ENCODE measurements at places on chromosomes 4 and X.

DNA sequence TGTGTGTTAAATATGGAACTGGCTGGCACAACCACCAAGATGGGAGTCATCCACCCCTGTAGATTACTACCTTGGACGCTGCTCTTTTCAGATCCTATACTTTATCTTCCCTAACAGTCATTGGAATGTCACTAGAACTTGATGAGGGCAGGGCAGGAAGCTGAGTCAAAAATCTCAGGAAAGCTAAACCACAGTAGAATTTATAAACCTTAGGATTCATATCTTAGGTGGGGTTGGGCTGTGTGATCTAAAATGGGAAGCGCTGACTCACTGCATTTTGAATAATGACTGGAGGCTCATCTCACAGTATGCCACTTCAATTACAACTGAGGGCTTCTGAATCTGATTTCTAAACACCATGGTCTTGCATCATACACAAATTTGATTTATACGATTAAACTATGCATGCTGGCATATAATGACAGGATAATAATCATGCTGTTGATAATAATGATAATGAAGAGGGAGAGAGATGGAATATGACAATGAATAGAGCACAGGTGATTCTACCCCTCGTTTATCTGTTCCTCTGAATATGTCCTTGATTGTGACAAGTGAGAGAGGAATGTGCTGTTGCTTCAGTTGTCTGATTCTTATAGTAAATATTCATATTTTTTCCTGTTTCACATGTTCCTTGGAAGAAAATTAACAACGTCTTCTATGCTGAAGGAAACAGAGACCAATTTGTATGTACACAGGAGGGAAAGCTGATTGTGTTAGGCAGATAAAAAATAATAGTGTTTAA is 270.3 kb upstream of the HS3ST1 start:
- peak; percentile 35 for DNase-seq

DNA sequence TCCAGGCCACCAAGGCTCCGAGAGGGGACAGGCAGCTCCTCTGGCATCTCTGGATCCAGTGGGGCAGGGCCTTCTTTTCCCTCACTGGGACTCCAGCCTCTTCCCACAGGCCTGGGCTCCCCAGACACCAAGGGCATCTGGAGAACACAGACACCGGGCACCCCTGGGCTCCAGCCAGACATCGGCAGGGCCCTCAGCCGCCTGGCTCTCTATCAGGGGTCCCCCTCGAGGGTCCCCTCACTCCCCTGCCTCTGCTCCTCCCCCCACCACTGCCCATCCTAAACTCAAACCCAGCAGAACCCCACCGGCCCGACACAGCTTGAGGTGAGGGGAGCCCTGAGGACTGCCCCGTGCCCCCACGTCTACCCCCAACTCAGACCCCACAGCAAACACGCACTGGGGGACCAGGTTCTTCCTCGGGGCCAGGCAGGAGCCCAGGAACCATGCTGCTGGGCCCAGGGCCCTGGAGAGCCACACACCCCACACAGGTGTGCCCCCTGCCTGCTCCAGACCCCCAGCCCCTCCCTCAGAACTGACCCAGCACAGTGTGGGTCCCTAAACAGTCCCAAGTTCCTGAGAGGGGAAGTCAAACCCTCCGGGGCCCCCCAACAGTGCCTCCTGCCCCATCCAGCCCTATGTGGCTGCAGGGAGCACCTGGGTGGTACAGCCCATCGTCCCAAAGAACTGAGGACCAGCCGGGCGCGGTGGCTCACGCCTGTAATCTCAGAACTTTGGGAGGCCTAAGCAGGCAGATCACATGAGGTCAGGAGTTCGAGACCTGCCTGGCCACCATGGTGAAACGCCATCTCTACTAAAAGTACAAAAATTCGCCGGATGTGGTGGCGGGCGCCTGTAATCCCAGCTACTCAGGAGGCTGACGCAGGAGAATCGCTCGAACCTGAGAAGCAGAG is 86.8 kb downstream of the FAM53A start:
- DNase-seq = no peak

DNA sequence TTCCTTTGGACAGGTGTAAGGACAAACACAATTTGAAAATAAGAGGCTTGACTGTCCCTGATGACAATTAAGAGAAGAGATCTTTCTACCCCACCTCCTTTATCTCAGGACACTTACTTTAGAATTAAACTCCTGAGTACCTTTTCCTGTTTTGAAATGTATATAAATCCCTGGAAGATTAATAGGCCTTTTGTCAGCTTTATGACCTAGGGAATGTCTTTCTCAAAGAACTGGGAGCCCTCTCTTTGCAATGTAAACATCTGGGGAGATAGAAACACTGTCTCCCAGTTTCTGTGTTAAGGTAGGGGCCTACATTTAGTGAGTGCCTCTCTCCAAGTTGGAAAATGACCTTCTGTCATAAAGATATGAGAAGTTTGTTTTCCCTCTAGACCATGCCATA is 31.7 kb downstream of the AGA start:
- DNase-seq = no peak

GRCh38 chr4:21710179-21710835 is 238.3 kb downstream of the KCNIP4 start:
- DNase-seq = no peak

GRCh38 chr4:101941816-101942358 is 151.4 kb downstream of the BANK1 start:
- DNase-seq = no peak

DNA sequence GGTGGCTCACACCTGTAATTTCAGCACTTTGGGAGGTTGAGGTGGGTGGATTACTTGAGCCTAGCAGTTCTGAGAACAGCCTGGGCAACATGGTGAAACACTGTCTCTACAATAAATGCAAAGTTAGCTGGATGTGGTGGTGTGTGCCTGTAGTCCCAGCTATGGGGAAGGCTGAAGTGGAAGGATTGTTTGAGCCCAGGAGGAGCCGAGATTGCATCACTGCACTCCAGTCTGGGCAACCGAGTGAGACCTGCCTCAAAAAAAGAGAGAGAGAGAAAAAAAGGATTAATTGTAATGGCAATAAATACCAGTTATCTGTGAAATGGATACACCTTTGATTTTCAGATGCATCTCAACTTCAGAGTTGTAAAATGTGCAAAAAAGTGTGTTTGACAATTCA is 58.8 kb downstream of the SPRY1 start:
- DNase-seq = no peak

DNA sequence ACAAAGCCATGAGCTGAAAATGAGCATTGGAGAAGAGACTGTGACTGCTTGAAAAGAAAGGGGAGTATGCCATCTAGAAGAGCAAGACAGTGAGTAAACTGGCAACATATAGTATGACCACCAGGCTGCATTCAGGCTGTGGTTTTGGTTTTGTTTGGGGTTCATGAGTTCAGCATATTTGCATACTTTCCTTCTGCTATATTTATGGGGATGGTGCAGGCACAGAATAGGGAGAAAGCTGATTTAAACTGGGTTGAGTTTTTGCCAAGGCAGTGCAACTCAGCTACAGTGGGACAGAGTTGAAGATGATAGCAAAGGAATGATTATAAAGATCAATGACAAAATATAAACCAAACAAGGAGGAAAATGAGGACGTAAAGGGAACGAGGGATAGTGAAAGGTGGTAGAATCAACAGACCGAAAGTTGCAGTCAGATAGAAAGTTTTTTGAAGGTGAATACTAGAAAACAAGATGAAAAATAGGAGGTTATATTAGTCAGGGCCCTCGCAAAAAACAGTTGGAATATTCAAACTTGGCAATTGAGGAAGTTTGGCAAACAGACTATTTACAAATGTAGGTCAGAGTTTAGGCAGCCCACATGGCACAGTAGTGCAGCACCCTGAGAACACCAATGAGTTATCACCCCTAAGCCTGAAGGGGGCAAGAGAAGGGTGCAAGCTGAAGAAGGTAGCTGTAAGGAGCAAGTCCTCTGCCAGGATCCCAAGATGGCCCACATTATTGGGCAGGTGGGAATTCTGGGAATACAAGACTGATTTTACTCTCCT is 114.8 kb upstream of the MAP9 start:
- DNase-seq = no peak

GRCh38 chrX:10087391-10087790 is 69.4 kb upstream of the CLCN4 start:
- DNase-seq = no peak

DNA sequence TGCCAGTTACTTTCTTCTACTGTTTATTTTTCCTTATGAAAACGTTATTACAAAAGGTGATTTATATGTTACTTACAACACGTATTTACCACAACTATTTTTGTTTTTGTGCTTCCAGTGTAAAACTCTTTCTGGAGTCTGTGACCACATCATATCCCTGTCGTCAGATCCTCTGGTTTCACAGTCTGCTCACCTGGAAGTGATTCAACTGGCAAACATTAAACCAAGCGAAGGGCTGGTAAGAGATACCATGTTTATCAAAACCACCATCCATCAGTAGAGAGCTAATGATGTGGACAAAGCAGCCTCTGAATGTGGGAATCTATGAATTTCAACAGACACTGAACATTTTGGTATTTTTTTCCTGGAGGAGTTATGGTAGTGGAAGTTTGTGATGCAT is 116.1 kb downstream of the CNKSR2 start:
- no peak for DNase-seq

DNA sequence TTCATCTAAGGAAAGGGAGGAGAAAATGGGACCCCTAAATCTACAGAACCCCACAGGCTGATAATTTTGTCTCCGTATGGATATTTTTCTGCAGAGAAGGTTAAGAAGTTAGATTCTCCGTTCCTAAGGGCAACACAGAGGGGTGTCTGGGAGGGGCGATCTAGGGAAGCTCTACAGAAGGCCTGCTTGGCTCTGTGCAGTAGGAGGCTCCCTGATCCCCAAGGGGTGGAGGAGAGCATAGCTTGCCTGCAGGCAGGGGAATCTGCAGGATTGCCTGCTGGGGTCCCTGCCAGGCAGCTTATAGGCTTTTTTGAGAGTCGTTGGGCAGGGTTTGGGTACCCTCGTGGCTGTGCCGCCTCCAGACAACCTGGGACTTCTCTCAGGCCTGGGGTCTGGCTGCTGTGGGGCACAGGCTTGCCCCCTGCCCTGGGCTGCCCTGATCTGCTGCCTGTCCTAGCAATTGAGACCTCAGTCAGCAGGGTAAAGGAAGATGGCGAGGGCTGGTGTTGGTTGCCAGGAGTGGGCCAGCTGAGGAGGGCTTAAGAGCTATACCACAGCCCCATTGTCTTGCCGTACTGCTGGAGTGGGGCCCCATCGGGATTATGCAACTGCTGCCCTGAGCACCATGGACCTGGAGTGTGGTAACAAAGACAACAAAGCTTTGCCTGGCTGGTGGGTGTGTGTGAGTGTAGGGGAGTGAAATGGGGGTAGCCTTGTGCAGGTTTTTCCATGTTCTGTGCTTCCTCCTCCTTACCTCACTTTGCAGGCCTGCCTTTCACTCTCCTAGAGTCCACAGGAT is 74.1 kb downstream of the EFNB1 start:
- no peak for DNase-seq

DNA sequence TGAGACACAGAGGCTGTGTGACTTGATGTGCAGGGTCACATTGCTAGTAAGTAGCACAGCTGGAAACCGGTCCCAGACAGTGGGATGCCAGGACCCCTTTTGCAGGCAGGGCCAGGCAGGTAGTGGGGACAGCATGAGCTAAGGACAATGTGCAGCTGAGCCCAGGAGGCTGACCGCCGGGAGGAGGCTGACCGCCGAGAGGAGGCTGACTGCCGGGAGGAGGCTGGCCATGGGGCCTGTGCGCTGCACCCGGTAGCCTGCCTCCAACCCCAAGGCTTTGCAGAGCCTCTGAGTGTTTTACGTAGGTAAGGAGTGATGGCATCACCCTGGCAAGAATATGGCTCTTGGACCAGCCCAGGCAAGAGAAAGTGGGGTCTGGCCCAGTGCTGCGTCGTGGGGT is 58.9 kb downstream of the TBC1D14 start:
- no peak for DNase-seq

DNA sequence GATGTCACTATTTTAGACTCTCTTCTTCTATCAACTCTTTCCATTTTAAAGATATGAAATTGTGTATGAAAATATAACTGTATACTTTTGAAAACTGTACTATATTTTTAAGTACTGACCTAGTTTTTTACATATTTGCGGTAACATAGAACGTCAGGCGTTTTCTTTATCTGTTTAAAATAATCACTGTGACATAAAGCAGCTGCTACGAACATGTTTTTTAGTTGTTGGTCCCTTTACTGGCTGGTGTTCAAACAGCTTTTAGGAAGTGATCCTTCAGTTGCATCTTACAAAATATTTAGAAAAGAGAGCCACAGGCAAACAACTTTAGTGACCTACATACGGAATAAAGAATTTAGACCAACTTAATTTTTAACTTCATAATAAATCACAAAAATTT is 73.1 kb downstream of the METTL14 start:
- DNase-seq = no peak

- DNase-seq = no peak
These were observed 18.2 kb downstream of the BCOR start for GRCh38 chrX:40079572-40079971.

DNA sequence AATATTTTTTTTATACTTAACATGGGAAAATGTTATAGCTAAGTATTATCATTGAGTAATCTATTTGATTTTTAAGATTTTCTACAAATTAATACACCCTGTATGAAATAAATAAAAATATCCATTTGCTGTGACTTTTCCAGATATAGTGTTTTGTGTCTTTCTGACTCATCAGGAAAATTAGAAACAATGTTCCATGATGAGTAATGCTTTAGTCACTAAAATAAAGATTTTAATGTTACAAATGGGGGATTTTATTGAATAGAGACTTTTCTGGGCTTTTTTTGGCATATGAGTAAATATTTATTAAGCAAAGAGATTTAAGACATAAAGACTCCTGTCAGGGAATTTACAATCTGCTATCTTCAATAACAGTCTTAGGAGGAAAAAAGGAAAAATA is 279.2 kb upstream of the NOCT start:
- DNase-seq = peak; percentile 37

DNA sequence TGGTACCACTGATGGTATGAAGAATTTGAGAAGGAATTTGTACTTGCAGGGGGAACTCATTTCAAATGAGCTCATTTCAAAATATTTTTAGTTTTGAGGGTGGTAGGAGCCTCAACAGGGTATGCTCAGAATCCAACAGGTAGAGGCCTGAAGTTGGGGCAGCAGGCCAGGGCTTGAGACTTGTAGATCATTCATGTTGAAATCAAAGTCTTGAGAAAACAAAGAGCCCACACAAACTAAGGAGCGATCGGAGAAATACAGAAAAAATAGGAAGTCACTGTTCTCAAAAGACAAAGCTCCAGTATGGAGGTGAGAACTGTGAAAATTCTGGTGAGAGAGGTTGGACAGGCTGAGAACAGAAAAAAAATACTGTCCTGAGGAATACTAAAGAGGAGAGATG is 979 bp upstream of the SLC9A6 start:
- DNase-seq = no peak

DNA sequence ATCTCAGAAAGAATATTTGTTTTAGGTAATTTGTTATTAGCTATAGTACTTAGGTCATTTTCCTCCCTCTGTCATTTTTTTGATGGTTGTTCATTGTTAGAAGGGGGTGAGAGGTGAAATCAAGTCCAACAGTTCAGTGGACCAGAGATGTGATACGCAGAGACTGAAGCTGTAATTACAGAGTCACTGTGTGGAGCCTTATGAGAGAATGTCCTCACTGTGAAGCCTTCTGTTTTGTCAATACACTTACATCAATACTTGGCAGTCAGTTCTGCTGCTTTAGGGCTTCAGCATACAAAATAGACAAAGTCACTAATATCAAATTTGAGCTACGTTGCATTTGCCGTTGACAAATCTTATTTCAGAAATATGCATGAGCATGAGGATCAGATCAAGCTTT is 692.5 kb downstream of the C4orf33 start:
- DNase-seq = no peak

GRCh38 chr4:39062770-39063097 is 702 bp downstream of the KLHL5 start:
- DNase-seq = no peak

All from stromal cell of bone marrow (primary cell).